IMR-90 (cell line): ENCODE measurements at places on chromosomes 1 and 21. TPM values are rescaled to one million over a fixed set of nuclear protein-coding genes. Genes with fewer than 3 reads are reported as not detected.

GRCh38 chr1:152190589-152190988 is 31.6 kb upstream of the RPTN start:
- no peak overlapping the region for H3K27ac ChIP-seq
- H3K4me3 ChIP-seq: no peak overlapping the region
- peak; percentile 5 for DNase-seq
- no peaks in the 10 kb centered on the region for H3K4me1 ChIP-seq
- no peaks in the 10 kb centered on the region for H3K27me3 ChIP-seq

GRCh38 chr1:23699280-23700179 is 7.9 kb downstream of the RPL11 start:
- H3K36me3 ChIP-seq: peaks cover 58% of the 10 kb centered on the region
- H3K27ac ChIP-seq: no peak overlapping the region
- peaks cover 5% of the 10 kb centered on the region; the same call in 1 of the 2 replicates for H3K4me1 ChIP-seq
- no peaks in the 10 kb centered on the region for H3K27me3 ChIP-seq

DNA sequence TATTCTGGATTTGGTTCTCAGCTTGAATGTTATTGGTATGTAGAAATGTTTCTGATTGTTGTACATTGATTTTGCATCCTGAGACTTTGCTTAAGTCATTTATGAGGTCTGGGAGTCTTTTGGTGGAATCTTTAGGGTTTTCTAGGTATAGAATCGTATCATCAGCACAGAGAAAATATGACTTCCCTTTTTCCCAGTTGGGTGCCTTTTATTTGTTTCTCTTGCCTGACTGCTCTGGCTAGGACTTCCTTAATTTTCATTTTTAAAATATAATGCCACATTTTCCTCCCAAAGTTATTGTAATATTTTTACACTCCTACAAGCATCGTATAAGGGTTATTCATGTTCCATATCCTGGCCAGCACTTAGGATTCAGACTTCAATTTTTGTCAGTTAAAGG is 111.1 kb downstream of the FNBP1L start:
- H3K4me1 ChIP-seq: no peaks in the 10 kb centered on the region
- H3K27ac ChIP-seq: no peak overlapping the region
- peaks cover 14% of the 10 kb centered on the region for H3K36me3 ChIP-seq

The CYP4A22 gene
- not detected in 2 replicates for total RNA-seq

The TP73 gene
- not detected in 2 replicates for total RNA-seq
